GM23248 (cell line): ENCODE measurements at places on chromosomes 5 and 9. TPM values are rescaled to one million over a fixed set of nuclear protein-coding genes. Genes with fewer than 3 reads are reported as not detected.

GPR21 gene
- 0.65 TPM in 1 of 2 replicates, not detected in the other for total RNA-seq

ANKRD31 gene
- total RNA-seq, result not detected in 2 replicates

PCSK1 gene
- total RNA-seq, result 0.13 and 0.86 TPM in 2 replicates

MYOZ3 gene
- 0.13 and 0.32 TPM in 2 replicates for total RNA-seq

PCDHA2 gene
- not detected in 2 replicates for total RNA-seq

ADCY2 gene
- not detected in 2 replicates for total RNA-seq

S1PR3 gene
- 15.8 and 16.9 TPM in 2 replicates for total RNA-seq

RMRP gene
- 14,230 and 20,944 TPM in 2 replicates for total RNA-seq

CLIC3 gene
- total RNA-seq, result 33.3 and 37.7 TPM in 2 replicates

LEAP2 gene
- total RNA-seq, result 0.13 TPM in 1 of 2 replicates, not detected in the other

GRCh38 chr5:172141949-172142319 lies 46.1 kb downstream of the STK10 start:
- no peak for DNase-seq

- no peak for DNase-seq
Measured at GRCh38 chr9:12956805-12957204, 182.0 kb downstream of the LURAP1L start.

DNA sequence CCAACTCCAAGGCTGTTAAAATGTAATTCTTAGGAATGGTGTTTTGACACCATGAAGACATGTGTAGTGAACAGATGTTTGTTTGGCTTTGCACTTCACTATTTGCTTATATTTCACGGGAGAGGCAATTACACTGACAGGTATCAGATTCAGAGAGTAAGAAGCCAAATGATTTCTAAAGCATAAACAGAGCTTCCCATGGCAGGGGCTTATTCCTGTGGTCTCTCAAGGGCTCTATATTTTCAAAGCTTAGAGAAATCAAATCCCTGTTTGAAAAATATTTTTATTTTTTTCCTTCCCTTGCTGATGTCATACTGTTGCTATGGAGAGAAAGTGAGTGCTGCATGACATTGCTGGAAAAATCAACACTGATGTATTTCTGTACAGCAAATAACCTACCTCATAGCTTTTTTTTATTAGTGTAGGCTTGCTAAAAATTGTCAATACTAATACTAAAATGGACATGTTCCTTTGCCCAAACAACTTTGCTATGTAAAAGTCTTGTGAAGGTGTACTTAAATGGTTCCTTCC lies 161.4 kb downstream of the GIN1 start:
- peak; percentile 77 for DNase-seq

- no peak for DNase-seq
Measured at GRCh38 chr9:14213504-14213903, 100.4 kb downstream of the NFIB start.

DNA sequence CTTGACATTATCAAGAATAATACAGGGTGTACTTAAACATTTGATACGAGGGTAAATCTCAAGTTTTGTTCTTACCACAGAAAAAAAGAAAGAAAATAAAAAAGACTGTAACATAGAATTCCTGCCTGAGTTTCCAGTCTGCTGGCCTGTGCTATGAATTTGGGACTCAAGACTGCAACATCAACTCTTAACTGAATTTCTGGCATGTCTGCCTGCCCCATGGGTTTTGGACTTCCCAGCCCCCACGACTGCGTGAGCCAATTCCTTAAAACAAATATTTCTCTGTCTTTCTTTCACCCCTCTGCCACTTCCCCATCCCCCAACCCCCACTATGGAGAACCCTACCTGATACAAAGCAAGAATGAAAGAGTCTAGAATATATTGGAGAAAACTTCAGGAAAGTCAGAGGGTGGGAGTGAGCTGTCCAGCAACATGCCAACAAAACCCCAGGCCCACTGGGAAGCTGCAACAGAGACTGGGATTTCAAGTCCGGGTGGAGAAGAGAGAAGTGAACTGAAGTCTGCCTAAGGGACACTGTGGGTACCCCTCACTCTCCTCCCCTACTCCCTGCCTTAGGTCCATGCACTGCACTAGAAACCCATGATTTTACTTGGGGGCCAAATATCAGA lies 43.0 kb downstream of the MARCHF3 start:
- DNase-seq, result no peak

GRCh38 chr5:111229221-111229835 lies 5.1 kb downstream of the CAMK4 start:
- no peak for DNase-seq

GRCh38 chr5:83368835-83369234 lies 102.7 kb upstream of the VCAN start:
- DNase-seq, result peak; percentile 60

DNA sequence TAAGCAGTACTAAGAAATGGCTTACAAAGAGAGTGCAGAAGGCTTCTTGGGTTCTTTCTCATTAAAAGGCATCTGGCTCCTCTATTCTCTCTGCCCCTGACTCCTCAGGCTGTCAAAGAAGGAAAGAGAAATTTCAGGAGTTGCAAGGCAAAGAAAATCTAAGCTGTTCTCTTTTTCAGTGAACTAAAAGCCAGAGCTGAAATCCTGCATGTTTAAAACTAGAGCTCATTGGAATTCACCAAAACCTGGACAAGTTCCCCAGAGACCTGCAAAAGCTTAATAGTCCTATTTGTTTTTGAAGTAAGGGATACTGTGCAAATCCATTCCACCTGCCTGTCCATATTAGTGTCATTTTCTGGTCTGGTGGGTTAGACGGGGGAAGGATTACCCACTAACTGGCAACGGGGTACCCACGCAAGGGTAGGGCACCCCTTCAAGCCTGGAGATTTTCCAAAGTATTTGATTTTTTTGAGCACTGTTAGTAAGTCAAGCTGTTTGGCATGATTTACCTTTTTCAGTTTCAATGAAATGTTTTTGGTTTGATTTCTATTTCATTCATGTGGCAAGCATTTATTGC lies 179.3 kb downstream of the FSTL4 start:
- DNase-seq, result no peak

DNA sequence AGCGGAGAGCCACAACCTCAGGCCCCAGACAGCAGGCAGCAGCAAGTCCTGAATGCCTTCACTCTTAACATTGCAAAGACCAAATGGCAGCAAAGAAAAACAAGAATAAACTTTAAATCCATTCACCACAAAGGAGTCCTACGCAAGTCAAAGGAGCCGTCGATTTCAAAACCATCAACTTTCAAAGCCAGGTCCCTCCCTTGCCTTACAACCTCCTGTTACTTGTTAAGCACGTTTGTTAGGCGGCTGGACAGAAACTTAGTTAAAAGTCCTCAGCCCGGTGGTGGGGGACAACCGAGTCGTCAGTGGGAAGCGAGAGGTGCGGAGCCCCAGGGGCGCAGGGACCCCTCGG lies 938 bp downstream of the LPAR1 start:
- DNase-seq, result peak; percentile 65

- peak; percentile 64 for DNase-seq
Measured at GRCh38 chr9:35903049-35903448, 3.0 kb upstream of the HRCT1 start.

DNA sequence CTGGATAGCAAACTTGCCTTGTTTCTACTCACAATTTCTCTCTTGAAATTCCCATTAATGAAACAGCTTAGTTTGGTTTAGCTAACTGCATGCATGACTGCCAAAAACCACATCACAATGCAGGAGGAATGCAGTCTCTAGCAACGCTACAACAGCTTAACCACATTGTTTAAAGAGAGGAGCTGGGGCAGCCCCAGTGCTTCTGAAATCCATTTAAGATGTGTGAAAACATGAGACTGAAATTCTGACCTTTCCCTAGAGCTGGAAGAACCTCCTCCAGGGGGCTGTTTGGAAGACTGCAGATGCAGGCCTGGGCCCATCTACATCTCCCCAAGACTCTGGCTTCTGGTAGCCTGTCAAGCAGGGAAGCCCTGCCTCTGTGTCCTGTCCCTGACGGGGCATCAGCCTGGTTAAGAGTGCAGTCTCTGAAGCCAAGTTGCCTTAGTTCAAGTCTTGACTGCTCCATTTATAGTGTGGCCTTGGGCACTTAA lies 157.1 kb downstream of the ZNF462 start:
- peak; percentile 94 for DNase-seq

GRCh38 chr5:164487939-164488338 lies 982.5 kb downstream of the MAT2B start:
- no peak for DNase-seq

DNA sequence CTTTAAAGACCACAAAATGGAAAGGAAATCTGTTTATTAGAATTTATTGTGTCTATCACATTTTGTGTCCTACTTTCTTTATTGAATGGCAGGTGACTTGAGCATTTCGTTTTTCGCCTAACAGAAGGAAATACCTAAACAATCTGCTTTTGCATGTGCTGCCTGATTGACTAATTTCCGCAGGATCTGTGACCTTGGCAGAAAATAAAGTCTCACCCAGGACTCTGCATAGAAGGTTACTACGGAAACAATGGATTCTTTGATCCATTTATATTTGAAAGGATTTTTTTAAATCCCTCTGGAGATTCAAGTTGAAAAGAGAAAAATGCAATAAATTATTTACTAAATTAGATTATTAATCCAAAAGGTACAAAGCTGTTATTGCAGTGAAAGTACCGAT lies 61.0 kb upstream of the CAST start:
- DNase-seq, result no peak

GRCh38 chr5:119808474-119808873 lies 179.1 kb downstream of the FAM170A start:
- DNase-seq, result no peak

- DNase-seq, result peak; percentile 38
Measured at GRCh38 chr5:35938568-35939227, at the start of gene CAPSL. TSS of gene CAPSL (minus strand) at chr5:35938622. CDS start at chr5:35921120, 17,502 bp downstream.

DNA sequence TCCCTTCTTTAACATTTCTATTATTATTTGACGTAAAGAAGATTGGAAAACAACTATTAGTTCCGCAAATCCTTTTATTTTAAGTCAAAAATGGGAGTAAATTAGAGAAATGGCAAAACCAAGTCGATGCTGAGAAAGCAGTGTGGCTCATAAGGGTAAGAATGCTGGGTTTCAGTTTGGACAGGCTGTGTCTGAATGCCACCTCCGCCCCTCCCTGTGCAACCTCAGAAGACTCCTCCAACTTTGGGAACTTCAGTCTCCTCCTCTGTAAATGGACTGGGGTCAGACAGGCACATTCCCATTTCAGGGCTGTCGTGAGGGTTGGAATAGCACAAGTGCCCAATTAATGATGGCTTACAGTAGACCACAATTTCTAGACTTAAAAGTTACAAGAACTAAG lies 154.0 kb downstream of the GABBR2 start:
- no peak for DNase-seq

DNA sequence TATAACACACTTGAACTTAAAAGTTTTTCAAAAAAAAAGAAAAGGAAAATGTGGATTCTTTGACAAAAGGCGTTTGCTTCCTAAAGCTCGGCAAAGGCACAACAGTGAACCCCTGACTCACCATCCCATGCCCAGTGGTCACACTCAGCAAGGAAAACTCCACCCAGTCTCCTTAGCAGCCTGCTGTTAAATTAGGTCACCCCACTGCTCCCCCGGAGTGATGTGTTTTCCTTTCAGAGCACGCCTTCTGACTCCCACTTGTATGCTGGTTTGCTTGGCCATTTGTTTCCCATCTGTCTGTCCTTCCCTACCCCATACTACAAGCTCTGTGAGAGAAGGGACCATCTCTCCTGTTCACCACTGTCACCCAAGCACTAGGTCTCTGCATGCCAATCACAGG lies 23.8 kb downstream of the RETREG1 start:
- DNase-seq, result peak; percentile 94

- no peak for DNase-seq
Measured at GRCh38 chr5:320524-321229, 837 bp upstream of the AHRR start.

DNA sequence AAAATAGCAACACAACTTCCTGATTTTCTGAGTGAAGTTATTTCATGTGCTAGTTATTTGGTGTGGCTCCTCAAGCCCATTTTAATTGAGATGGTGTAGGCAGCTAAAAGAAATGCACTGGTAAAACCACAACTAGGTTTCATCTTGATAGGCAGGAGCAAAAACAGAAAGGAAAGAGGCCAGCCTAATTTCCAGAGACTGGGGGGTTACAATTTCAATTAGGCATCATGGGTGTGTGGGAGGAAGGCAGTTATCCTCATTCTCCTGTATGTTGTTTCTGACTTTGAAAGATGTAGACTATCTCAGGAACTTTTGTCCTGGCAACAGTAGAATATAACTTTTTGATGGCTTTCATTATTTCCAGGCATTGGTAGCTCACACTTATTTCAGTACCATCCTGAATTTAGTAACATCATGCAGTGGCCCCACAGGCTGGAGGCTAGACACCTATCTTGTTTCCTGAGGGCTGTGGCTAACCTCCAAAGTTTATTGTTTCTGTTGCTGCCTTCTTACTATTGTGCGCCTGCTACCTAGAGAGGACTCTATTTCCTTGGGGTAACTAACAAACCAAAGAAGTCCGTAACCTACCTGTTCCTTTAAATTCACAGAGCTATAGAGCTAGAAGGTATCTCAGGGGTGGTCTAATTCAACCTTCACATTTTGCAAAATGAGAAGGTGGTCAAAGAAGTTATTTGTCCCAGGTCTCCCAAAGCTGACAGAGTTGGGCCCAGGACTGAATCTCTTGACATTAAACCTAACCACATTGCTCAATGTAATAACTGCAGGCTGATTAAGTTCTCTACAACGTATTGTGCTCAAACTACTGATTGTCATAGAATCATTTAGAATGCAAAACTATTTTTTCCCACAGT lies 42.4 kb downstream of the FYB1 start:
- DNase-seq, result no peak

DNA sequence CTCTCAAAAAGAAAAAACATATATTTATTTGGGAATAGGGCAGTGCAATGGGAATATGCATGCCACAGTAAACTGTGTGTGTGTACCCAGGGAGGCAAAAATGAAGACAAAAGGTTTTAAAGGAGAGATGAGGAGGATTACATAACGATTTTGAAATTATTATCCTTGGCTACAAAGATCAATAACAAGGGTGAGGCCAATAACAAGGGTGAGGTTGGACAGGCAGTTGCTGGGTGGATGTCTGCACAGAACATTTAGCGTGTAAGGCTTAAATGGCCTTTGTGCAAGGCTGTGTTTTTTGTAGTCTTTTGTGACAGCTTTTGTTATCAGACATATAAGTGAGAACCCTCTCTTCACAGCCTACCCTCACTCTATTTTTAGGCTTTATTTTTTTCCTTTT lies 114.0 kb downstream of the JMY start:
- DNase-seq, result no peak
